ENCODE measurements at places on chromosomes 5 and 9.

DNA sequence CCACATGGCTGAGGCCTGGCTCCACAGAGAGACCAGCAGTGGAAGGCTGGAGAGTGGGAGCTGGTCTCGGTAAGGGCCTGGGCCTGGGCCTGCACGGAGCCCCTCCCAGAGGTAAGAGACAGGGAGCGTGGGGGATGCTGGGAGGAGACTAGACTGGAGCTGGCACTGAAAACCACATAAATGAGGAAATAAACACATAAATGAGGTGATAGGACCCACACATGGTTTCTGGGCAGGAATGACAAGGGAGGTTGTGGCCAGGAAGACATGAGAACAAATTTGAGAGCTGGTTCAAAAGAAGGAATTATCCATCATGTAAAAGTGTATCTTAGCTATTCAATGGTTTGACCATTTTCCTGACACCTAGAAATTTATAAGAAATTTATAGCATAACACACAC lies 451.7 kb upstream of the DAP start:
- no peak for DNase-seq

DNA sequence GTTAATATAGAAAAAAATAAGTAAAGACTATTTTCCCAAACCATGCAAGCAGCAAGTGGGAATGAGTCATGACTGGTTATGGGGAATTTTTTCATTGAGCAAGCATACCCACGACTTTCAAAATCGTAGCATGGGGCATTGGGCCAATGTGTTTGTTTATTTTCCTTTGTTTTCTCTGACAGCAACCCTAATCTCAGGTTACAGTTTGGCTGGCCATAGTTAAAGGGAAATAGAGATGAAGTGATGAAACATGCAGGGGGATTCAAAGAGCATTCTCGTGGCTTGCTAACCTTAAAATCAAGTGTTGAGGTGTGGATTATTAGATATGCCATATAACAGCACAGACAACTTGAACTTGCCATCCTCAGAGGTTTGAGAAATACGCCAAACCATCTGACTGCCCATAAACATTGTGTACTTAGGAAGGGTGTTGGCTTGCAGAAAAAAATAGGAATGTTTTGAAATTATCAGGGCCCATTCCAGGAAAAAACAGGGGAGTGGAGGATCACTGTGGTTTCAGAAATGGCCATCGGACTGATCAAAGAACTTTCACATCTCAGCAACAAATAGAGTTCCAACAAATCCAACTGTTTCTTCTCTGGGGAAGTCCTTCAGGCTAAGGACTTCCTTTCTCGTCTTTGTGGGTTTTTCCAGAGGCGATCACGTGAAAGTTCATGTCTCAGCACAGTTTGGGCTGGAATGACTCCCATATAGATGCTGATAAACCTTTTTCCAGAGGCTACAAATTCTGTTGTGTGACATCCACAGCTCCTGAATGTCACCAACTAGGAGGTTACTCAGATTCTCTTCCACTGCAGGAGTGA lies 259.1 kb downstream of the SYK start:
- DNase-seq: no peak

GRCh38 chr9:68978066-68978465 lies 35.8 kb downstream of the PRKACG start:
- no peak for DNase-seq

GRCh38 chr5:61332358-61332749 lies 296 bp downstream of the ZSWIM6 start:
- peak; percentile 13 for DNase-seq

DNA sequence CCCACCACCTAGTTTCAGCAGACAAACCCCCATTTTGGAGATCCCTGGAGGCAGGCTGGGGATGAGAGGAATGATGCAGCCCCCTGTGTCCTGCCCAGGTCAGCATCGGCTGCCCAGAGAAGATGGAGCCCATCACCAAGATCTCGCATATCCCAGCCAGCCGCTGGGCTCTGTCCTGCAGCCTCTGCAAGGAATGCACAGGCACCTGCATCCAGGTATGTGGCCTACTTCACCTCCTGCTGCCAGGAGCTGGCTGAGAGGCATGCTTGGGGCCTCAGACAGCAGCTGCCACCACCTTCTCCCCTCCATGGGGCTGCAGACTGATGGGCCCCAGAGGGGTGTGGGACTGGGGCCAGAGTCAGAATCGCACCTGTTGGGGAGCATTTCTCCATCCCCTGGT lies 38.9 kb downstream of the JADE2 start:
- DNase-seq: no peak

Measured in stimulated activated CD4-positive, alpha-beta T cell treated with anti-CD3 and anti-CD28 coated beads, Interleukin-15, amount 100 ng/mL, for 1 hour (primary cell).